ENCODE measurements at places on chromosomes 6 and 20.

GRCh38 chr20:4047614-4048013 lies 32.3 kb upstream of the RNF24 start:
- DNase-seq: no peak

DNA sequence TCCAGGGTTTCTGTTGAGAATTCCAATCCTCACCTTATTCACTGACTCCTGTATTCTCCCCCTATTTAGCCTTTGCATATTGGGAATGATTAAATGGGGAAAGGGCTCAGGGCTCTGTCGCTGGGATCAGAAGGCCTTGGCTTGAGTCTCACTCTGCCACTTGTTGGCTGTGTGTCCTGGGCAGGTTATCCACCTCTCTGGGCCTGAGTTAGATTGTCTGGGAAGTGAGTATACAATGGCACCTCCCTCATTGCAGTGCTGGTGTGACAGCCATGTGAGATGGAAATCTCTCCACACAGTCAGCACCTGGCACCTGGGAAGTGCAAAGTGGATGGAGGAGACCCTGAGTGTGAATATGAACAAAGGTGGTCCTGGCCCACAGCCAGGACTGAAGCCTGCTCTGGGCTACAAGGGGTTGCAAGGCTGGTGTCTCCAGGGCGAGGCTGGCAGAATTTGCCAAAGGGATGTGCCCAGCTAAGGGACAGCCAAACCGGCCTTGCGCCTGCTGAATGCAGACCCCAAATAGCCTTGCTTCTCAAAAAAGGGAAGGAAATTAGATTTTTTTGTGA lies 200.0 kb upstream of the PMEPA1 start:
- DNase-seq: no peak

DNA sequence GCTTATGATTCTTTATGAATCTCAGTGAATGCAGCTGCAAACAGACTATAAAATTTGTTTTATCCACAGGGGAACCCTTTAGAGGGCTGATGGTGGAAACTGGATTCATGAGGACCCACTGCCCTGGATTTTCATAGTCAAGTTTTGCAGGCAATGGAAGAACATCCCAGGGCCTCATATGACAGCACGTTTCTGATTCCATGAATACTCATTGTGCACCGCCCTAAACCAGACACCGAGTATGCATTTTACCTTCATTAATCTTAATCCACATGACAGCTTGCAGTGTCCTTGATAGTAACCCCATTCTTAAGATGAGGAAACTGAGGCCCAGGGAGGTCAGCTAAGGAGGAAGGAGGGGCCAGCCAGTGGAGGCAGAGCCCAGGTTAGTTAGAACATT lies 270.4 kb downstream of the PREX1 start:
- DNase-seq: no peak

- no peak for DNase-seq
These were observed 319.7 kb upstream of the DEFB115 start for GRCh38 chr20:30937790-30938189.

- DNase-seq: no peak
These were observed 11.1 kb downstream of the SAMD3 start for GRCh38 chr6:130211691-130212090.

GRCh38 chr6:170174124-170174770 lies 116.6 kb downstream of the DLL1 start:
- DNase-seq: no peak

GRCh38 chr6:106037060-106037459 lies 49.1 kb upstream of the PRDM1 start:
- no peak for DNase-seq

GRCh38 chr6:156825475-156825874 lies 48.3 kb downstream of the ARID1B start:
- no peak for DNase-seq

DNA sequence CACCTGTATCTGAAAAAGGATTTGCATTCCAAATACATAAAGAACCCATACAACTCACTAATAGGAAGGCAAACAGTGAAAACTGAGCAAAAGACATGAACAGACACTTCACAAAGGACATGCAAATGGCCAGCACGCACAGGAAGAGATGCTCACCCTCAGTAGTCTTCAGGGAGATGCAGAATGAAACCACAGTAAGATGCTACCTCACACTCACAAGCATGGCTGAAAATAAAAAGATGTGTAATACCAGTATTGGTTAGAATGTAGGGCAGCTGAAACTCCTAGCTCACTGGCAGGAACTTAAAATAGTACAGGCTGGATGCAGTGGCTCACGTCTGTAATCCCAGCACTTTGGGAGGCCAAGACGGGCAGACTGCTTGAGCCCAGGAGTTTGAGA lies 64.6 kb downstream of the SNX5 start:
- no peak for DNase-seq

DNA sequence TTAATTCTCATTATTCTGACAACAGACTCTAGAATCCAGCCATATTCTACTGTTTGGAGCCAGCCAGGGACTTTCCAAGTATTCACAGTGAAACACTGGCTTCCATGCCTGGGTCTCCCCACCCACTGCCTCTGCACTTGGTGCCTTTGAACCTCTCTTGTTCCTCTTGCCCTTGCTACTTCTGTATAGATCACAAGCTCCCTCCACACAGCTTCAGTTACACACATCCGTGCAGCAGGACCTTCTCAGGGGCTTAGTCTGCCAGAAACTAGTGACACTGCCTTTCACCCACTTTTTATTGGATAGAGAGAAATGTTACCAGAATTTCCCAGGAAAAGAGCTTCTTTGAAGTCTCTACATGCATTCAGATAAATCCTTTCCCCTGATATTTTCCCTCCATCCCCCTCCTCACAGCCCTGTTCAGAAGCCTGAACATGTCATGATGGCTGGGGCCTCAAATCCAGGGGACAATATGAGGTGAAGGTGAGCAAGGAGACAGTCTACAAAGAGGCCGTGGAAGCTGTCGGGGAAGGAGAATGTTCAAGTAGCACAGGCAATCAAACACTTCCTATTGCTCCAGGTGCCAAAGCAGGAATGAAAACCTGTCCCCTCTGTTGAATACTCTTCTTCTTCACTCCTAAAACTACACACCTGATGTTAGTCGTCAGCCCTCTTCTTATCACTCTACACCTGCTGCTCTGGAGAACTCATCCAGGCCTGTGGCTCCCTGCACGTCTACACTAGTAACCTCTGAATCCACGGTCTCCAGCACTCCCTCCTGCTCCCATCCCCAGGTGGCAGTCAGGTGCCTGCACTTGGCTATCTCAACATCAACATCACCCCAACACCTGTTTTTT lies 20.2 kb upstream of the HLA-DOA start:
- no peak for DNase-seq

DNA sequence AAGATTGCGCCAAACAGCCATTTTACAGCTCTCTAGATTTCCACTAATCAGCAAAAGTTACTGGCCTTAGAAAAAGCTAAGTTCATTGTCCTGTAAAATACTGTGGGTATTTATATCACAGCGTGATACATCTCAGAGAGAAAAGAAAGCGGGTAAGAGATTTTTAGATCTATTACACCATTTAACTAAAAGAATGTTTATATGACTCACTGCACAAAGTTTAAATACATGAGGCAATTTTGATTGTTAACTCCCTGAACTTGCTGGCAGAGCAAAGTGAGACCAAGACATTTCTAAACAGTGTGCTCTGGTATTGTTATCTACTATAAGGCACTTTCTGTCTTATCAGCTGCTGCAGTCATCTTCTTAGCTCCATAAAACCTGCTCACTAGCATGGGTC lies 314.3 kb downstream of the EPHA7 start:
- no peak for DNase-seq

DNA sequence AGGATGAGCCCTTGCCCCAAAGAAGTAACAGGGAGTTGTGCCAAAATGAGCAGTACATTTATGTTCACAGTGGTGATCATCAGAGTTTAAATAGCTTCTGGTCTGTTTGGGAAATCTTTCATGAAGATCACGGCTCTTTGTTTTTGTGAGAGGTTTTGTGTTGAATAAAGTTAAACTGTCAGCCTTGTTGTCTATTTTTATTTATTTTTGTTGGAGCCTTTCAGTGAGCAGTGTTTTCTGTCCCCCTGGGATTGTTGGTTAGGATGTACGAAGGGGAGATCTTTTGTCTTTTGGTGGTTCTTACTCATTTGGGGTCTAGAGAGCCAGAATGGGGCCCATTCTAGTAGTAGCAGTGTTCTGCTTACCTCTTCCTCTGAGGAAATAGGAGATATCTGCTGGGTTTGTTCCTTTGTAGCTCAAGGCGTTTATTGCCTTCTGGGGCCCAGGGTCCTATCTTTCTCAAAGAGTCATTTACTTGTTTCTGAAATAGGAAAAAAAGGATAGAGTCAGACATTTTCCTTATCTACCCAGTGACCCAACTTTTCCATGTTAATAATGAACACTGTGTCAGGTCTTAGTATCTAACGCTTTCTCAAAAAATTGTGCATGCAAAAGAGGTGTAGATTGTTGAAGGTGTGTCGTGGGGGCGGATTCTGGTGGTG lies 157.4 kb downstream of the JARID2 start:
- no peak for DNase-seq

- no peak for DNase-seq
These were observed 71.8 kb upstream of the PHIP start for GRCh38 chr6:79149884-79150283.

GRCh38 chr6:159913375-159913774 lies 22.6 kb downstream of the MAS1 start:
- no peak for DNase-seq

GRCh38 chr20:37193226-37193625 lies 13.9 kb upstream of the MROH8 start:
- no peak for DNase-seq

DNA sequence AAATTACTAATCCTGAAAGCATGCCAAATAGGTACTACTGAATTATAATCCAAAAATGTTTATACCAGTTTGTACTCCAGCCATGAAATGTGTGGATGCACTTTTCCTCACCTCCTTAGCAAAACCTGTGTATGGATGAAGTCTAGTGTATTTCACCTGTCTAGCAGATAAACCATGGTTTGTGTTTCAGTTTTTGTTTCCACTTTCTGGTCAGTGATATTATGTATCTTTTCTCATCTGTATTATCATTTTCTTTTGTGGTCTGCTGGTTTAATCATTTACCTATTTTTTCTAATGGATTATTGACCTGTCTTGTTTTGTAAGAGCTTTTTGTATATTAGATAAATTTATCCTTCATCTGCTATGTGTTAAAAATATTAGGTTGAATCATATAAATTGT lies 41.0 kb upstream of the TMEM217 start:
- no peak for DNase-seq

GRCh38 chr20:20521736-20522135 lies 153.8 kb downstream of the INSM1 start:
- DNase-seq: no peak

GRCh38 chr6:153852481-153852880 lies 186.6 kb upstream of the OPRM1 start:
- DNase-seq: no peak

DNA sequence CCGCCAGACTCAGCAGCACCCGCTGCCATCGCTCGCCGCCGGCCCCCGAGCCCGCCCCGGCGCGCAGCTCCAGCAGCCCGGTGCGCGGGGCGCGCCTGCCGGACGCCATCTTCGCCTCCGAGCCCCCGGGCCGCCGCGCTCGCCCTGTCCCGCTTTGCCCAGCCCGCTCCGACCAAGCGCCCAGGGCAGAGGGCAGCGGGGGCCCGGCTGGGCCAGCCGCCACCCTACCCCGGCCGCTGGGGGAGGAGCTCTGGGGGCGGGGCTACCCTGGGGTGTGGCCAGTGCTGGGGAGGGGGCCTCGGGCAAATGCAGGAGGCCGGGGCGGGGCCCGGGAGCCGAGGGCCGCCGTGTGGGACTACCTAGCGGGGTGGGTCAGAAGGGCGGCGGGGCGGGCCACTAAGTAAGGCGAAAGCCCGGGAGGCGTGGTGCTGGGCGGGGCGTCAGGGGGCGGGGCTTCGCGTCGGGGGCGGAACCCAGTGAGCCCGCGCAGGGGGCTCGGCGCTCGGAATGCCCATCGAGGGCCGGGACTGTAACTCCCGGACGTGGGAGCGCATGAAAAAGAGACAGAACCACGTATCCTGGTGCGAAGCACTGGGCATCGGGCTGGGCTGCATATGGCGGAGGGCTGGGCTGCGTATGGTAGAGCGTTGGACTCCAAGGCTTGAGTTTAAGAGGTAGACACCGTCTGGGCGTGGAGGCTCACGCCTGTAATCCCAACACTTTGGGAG lies at the start of gene SNTA1:
Gene SNTA1 (minus strand): TSS at position 252 of the 728 bp plus-strand sequence. CDS start 143 bp downstream, at position 109.
- peak; percentile 64 for DNase-seq

DNA sequence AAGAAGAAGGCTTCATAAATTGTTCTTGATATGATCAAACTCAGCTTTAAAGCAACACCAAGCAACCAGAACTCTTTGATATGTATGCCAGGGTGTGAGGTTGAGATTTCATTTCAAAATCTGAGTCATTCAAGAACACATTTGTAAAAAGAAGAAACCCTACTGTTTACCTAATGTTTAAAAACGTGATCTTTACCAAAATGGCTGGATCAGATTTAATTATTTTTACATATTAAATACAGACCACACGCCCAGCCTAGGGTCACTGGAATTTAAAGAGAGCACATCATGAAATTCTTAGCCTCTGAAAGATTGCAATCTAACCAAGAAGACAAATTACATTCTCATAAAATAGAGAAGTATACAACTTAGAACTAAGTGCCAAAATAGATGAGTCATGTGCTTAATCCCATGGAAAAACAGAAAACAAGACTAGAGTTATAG lies 206.8 kb upstream of the SMLR1 start:
- no peak for DNase-seq

GRCh38 chr6:153758516-153758915 lies 280.5 kb upstream of the OPRM1 start:
- DNase-seq: no peak

DNA sequence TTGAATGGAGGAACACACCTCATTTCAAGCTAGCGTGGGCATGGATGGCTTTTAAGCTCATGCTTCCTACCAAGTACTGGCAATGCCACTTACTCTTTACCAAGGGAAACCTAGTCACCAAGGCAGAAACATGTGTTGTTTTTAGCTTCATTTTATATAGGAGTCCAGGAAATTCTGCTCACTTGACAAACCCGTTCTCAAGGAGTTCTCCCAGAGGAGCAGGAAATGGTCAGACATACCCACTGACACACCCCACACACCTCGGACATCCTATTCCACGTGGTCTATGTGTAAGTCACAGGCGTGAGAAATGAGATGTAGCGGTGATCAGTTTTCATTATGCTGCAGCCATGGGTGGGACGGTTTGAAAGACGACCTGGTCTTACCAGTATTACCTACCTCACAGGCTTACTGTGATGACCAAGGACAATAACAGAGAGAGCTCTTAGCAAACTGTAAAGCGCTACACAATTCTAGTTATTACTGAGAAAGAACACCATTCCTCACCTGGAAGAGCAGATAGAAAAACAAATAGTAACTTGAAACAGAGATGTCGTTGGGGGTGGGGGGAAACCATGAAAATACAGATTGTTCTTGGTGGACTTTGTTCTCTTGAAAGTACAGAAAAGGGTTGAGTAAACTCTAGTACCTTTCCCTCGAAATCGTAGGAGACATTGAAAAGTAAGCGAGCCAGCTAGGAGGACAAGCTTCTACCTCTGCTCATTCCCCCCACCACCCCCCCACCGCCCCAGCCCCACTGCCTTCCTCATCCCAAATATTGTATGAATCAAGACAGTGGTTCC lies 1.7 kb downstream of the CNKSR3 start:
- DNase-seq: no peak

GRCh38 chr20:288956-289692 lies 1.4 kb downstream of the C20orf96 start:
- DNase-seq: no peak

GRCh38 chr20:62141397-62142251 lies 1.6 kb downstream of the PSMA7 start:
- DNase-seq: peak; percentile 19

GRCh38 chr6:143743301-143744166 lies 65.8 kb downstream of the PHACTR2 start:
- no peak for DNase-seq

Measured in hematopoietic multipotent progenitor cell treated with erythropoietin and hydrocortisone succinate and interleukin-3 and kit ligand, for 15 days (in vitro differentiated cells).